ENCODE measurements at places on chromosomes 3 and 15.

DNA sequence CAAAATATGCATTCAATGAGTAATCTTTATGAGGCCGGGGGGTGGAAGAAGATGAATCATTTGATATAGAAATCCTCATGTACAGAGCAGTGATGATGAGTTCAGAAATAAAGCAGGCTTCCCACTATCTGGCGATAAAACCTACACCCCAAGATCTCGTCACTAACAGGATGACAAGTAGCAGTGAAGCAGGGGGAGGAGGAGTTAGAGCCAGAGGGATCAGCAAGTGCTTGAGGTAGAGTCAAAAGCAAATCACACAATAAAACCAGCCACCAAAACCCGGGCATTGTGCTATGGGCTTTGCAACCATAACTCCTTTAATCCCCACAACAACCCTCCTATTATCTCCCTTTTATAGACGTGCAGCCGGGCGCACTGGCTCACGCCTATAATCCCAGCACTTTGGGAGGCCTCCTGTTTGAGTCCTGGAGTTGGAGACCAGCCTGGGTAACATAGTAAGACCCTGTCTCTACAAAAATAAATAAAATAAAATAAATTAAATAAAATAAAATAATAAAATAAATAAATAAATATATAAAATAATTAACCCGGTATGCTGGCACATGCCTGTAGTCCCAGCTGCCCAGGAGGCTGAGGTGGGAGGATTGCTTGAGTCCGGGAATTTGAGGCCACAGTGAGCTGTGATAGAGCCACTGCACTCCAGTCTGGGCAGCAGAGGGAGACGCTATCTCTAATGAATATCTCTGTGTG, 53.0 kb downstream of the STARD5 start:
- DNase-seq = no peak

DNA sequence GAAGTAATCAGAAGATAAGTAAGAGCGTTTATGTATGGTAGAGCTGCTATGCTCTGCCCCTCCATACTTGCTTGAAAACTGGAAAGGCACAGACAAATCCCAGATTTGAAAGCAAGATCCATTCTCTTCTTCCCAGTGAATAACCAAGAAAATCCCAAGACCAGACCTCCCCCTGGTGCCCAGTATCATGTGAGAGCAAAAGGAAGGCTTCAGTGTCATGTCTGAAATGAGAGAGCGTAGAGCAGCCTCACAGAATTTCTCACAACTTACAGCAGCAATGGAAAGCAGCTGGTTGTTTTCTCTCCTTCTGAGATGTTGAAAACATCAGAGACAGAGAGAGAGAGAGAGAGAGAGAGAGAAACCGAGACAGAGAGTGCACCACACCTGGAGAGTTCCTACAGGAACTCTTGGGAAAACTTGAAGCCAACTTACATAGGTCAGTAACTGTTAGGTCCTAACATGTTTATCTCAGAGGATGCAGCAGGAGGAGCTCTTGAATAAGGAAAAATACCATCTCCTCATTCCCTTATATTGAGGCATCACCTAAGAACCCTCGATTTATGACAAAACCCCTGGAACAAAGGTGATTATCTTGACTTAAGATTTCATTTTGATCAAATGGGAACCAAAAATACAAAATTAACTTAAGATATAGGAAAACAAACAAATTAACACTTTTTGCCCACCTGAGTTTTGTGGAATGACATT, 273.3 kb downstream of the NSUN3 start:
- DNase-seq = peak; percentile 10

DNA sequence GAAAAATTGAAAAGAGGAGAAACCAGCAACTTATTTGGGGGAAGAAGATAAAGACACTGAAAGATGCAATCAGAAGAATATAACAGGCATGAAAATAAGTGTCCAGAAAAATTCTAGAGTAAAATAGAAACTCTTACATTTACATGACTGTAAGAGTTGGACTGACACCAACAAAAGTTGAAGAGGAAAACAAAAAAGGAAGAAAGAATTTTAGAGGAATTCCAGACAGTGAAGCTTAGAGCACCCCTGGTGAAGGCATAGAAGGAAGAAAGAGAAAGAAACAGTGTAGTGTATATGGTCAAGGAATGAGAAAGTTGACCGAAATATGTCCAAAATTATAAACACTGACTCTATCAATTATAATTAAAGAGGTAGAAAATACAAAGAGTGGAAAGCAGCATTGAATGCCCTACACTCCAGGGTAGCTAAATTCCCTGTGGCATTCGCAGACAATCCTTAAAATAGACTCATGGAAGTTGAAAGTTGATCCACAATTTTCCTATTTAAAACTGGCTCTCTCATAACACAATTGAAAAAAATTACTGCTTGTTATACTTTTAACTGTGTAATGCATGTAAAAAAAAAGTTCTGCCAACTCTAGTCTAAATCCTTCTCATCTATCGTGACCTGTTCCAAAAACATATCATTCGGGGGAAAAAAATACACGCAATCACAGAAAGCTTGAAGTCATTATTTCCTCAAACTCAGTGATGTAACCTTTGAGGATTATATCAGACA, 102.6 kb upstream of the ABI3BP start:
- no peak for DNase-seq

DNA sequence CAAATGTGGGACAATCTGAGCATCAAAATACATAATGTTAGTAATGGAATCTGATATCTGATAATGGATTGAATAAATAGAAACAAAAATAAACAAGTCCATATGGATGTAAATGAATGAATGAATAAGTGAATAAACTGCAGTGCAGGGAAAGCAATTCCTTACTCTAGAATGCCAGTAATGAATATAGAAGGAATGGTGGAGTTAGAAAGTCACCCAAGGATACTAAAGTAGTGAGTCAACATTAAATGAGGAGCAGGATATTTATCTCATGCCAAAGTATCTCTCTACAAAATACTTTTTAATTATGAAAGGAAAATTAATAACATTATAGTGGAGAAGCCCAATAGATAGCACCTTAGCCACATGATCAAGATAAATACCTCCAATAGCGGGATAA, 300.3 kb downstream of the FEZF2 start:
- DNase-seq = no peak

DNA sequence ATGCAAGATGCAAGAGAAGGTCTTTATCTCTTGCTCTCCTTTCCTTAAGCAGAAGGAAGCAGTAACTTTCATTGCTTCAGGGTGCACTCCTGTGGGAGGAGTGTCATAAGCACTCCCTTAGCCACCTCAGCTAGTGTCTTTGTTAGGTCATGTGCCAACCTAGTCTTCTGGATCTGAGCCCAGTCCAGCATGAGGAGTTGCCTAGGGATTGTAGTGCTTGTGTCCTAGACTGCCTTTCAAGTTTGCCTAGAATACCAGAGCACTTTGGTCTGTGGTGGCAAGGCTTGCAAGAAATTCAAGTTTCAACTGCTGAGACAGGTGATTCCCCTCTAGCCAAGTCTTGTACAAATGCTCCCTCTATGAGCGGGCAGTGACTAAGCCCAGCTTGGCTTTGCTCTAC, 633.6 kb downstream of the ZNF385D start:
- no peak for DNase-seq

DNA sequence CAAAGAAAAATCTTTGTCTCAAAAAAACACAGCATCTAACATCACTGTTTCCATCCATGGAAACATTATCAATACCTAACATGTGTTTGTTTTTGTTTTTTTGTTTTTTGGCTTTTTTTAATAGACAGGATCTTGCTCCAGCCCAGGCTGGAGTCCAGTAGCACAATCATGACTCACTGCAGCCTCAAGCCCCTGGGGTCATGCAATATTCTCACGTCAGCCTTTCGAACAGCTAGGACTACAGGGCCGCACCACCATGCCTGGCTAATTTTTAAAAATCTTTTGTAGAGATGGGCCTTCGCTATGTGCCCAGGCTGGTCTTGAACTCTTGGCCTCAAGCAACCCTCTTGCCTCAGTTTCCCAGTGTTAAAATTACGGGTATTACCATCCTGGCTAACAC, 52.8 kb downstream of the RAF1 start:
- no peak for DNase-seq

GRCh38 chr15:61201322-61201721, 27.8 kb downstream of the RORA start:
- DNase-seq = no peak

DNA sequence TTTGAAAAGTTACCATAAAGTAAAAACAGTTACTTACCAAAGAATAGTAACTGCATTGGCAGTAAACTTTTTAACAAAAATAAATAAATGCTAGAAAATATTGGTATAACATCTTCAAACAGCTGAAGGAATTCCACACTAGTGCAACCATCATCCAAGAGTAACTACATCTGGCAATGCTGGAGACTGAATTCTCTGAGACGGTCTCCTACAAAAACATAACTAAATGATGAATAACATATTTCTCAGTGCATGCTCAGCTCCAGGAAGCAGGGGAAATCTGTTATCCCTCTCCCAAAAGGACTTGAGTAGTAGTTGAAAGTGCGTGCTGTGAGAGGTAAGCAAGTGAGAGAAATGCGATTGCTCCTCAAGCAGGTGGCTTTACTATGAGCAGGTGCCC, 526.8 kb upstream of the CCDC54 start:
- DNase-seq = no peak

GRCh38 chr3:124206225-124207055, 214.5 kb upstream of the ROPN1 start:
- DNase-seq = no peak

GRCh38 chr15:98440917-98441316, 207.4 kb upstream of the IGF1R start:
- DNase-seq = peak; percentile 29

DNA sequence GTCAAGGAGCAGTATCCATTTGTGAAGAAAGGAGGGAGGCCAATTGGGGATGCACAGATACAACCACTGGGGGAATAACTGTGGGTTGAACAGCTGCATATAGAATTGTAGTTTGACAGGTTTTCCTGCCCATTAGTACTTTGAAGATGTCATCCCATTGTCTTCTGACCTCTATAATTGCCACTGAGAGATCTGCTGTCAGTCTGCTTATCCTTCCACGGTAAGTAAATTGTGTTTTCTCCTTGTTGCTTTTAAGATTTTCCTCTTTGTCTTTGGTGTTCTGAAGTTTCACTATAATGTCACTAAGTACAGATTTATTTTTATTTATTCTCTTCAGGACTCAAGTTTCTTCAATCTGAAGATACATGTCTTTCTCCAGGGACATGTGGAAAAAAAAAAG, 56.6 kb downstream of the MOBP start:
- DNase-seq = no peak

- DNase-seq = no peak
These were observed 49.5 kb upstream of the MCF2L2 start for GRCh38 chr3:183477801-183478456.

GRCh38 chr3:176737480-176738110, 459.7 kb downstream of the TBL1XR1 start:
- DNase-seq = no peak

GRCh38 chr15:92611150-92611549, 44.4 kb downstream of the FAM174B start:
- DNase-seq = no peak

DNA sequence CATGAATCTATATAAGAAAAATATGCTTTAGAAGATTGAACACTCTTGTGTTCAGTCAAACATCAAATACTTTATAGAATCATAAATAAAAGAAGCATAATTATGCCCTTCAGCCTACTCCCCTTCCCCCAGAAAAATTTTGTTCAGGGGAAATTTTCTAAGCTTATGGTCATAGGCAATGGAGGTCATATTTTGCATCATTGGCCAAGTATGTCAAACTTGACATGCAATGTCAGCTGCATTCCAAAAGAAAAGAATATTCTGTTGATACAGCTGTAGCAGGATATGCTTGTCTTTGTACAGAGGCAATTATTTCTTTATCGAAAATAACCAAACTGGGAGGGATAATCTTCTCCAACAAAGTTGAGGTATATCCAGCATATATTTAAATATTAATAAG, 328.2 kb downstream of the ZIC1 start:
- no peak for DNase-seq

DNA sequence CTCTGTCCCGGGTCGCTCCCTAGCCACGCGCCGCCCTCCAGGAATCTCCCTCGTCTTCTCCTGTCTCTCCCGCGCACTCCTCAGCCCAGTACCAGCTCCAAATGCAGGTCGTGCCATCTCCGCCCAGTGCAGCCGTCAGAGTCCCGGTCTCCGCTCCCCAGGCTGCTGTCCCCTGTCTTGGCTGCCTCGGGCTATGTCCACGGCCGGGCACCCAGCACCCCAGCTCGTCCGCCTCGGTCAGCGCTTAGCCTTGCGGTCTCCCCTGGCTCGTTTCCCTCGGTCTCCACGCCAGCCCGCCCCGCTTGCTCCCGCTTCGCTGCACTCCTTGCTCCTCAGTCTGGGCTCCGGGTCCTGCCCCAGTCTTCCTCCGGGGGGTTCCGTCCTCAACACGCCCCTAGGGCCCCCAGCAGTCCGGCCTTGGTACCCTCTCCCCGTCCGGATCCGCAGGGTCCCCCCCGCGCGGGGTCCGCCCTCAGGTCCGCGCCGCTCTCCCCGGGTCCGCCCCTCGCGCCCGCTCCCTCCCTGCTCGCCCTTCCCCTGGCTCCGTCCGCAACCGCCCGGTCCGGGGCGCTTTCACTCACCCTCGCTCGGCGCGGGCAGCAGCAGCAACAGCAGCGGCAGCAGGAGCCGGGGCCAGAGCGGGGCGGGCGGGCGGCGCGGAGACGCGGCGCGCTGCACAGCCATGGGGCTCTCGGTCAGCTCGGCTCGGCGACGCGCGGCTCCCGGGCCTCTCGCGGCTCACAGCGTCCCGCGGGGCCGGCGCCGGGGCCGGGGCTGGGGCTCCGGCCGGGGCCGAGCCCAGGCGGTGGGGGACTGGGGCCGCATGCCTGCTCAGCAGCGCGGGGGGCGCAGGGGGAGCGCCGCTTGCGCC, 462 bp downstream of the IGDCC3 start:
- no peak for DNase-seq

DNA sequence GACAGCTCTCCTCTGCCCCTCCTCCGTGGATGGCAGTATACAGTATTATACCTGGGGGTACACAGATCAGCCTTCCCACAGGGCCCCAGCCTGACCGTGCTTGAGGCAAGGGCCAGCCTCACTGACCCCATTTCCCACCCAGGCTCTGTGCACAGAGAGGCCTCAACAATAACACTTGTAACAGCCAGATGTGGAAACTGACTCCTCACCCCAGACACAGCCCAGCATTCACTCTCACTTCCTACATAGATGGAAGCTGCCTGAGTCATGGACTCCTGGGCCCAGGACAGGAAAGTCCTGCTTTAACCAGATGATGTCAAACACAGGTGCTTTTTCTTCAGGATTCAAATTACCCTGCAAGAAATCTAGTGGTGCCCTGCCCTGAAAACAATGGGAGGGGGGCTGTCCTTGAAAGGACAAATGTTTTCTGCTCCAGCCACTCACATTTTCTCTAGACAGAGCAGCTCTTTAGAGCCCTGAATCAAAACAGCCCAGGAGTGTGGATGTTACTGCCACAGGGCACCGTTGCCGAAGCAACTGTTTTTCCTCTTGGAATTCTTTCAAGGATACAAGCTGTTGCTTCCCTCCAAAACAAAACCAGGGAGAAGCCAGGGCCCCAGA, 16.4 kb downstream of the CCDC12 start:
- no peak for DNase-seq

DNA sequence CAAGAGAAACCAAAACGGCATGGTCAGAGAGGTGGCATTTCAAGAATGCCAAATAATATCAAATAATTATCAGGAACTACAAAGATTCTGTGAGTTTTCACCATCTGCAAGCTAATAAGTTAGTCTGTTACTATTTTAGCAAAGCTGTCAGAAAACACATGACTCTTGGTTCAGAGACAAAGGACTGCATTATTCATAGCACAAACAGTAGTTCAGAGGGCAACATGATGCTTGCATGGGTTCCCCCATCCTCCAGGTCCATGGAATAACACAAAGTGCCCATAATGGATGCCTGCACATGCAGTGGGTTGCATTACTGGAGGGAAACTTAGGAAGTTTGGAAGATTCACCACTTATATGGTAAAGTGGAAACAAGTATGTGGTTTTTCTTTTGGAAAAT, 228.8 kb upstream of the ALCAM start:
- DNase-seq = no peak
